ENCODE measurements at places on chromosomes 1 and 21.

GRCh38 chr1:86184426-86184825, 27.9 kb upstream of the COL24A1 start:
- DNase-seq, result no peak

GRCh38 chr1:102595106-102595505, 513.2 kb downstream of the COL11A1 start:
- no peak for DNase-seq

- DNase-seq, result no peak
Observed at GRCh38 chr1:240310226-240310925, 218.7 kb downstream of the FMN2 start.

- DNase-seq, result no peak
Observed at GRCh38 chr1:199247891-199248290, 609.1 kb downstream of the PTPRC start.

GRCh38 chr1:110048240-110048639, 13.8 kb downstream of the STRIP1 start:
- no peak for DNase-seq

DNA sequence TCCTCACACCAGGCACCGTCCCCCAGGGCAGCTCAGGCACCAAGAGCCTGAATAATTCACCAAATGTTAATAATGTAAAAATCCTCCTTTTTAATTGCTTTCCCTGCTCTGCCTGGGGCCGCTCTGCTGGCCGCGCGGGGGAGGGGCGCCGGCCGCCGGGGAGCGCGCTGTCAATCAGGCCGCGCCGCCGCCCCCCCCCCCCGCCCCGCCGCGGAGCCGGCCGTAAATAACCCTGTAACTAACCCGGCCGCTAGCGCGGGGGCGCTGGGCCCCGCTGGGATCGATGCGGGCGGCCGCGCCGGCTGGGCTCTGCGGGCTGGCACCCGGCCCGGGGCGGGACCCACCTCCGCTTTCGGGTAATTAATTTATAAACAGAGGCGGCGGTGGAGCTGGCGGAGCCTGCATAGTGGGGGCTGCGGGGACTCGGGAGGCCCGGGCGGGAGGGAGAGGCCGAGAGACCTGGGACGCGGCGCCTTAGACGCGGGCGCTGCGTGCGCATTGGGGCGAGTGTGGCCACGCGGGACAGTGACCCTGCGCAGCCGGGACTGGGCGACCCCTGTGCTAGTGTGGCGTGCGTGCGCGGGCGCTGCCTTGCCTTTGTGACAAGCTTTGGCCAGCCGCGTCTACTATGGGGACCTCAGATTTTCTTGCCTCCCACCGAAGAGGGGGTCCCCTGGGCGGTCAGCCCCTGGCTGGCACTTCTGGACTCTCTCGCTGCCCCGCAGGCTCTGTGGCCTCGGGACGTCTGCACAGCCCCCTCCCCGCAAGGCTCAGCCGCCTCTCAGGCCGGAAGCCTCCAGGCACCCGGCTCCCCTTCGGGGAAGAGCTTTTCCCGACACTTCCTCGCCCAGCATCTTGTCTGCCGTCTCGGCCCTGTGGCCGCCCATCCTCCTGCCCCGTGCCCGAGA, 16.6 kb downstream of the SAMD11 start:
- DNase-seq, result no peak

DNA sequence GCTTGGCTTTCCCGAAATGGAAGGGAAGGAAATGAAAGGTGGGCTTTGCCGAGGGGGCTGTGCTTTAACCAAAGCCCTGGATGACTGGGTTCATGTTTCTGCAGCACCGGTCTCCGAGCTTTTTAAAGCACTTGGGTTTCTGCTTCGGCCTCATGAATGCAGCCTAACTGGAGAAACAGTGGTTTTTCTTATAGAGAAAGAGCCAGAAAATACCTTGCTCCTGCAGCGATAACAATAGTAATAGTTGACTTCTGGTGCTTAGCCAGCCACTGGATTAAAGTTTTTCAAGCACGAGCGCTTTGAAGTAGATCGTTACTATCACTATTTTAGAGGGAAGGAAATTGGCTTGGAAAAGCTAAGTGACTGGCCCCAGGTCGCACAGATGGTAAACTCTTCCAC, 500 bp upstream of the DOCK7 start:
- DNase-seq, result no peak

DNA sequence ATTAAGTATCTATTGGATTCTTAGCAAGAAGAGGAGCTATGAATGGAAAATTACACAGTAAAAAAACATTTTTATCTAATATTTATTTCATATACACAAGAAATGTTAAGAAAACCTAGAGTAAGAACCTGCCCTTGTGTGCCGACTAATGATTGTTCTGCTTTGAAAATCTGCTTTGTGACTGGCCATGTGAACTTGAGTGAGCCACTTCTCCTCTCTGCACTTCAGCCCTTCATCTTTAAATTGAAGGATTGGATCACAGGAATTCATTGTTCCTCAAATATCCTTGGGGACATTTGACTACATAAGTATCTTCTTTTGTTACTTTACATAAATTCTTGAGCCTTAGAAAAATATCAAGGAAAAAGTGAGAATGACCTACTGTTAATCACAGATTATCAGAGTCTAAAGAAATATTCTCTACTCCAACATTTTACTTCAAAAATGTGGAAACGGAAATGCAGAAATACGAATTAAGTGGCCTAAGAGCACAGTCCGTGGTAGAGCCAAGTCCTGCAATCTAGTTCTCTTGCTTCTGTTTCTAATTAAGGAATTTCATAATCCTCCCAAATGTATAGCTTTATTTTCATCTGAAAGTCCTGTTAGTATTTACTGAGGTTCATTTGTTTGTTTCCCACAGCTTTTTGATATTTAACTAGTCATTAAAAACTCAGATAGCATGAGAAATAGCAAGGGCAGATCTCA, 46.3 kb upstream of the SAMSN1 start:
- no peak for DNase-seq

GRCh38 chr1:91828583-91829281, 57.2 kb downstream of the TGFBR3 start:
- DNase-seq, result no peak

DNA sequence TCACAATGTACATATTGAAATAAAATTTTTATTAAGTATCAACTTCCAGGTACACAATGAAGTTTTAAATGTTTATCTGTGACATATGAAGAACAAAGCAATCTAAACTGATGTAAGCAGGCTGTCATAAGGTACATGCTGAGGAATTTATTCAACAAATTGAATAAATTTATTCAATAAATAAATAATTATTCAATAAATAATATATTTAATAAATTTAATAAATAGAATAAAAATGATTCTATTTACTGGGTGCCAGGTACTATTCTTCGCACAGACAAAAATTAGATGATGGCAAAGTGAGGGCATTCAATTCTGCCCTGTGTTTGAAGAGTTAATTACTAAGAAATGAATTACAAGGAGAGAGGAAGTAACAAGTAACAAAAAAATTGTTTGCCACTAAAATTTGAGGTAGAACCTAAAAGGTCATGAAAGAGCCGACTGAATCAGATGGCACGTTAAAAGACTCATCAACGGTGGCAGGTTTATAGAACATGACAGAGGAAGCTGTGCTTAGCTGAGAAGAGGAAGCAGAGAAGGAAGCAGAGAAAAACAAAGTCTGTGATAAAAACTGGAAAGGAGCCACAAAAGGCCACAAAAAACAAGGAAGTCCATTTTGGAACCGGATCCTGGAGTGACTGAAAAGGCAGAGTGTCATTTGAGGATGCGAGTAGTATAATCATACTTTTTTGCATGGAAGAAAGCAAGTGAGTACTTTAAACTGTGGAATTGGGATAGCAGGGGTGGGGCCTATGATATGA, 2.2 kb upstream of the USP24 start:
- DNase-seq, result no peak

GRCh38 chr21:43611598-43612369, 47.5 kb downstream of the HSF2BP start:
- no peak for DNase-seq

GRCh38 chr1:200118779-200119505, 91.4 kb downstream of the NR5A2 start:
- DNase-seq, result no peak

DNA sequence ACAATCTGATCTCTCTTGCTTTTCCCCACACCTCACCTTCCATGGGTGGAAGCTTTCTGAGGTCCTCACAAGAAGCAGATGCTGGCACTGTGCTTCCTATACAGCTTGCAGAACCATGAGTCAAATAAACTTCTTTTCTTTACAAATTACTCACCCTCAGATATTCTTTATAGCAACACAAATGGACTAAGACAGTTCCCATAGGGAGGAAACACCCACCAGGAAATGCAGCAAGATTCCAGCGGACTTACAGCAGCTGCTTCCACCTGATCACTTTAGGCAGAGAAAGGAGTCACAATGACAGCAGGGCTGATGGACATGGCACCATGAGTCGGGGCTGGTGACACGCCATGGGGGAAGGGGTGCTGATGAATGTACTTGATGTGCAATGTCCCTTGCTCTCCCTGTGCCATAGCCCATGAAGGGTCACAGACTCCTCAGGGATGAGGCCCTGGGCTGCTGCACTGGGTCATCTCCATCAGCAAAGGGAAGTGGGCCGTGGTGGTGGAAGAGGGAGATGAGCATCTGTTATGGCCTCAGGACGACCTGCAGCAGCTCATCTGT, 53.9 kb downstream of the PRSS38 start:
- DNase-seq, result no peak

GRCh38 chr1:153957744-153958110, 685 bp downstream of the CRTC2 start:
- DNase-seq, result no peak

- DNase-seq, result no peak
Observed at GRCh38 chr1:177171536-177172123, 872 bp downstream of the BRINP2 start.

- no peak for DNase-seq
Observed at GRCh38 chr1:26239936-26240335, 5.9 kb downstream of the CEP85 start.

DNA sequence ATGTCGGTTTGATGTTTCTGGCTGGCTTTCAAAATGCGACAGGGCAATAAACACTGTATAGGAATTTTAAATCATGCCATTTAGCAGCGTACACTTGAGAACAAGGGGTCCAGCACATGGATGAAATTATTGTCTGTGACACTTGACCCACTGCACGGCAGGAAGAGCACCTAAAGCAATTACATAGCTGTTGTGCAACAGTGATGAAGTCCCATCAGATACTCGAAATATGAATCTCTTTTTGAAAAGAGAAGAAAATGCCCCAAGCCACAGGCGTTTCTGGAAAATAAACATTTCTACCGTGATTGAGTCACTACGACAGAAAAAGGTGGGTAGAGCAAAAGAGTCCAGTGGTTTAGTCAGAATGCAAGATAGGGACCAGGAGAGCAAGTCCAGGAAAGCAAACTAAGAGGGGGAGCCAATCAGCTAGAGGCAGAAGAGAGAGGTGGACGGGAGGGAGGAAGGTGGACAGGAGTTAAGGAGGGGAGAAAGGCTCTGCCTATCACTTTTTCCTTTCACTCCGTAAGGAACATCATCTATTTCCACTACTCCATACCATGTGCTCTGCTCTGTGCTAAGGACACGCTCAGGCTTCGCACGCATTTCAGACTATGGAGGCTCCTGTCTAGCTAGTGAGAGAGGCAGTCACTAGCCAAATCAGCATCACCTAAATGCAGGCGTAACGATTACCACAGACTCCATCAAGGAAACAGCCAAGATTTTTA, 6.4 kb downstream of the DSCAM start:
- DNase-seq, result no peak

DNA sequence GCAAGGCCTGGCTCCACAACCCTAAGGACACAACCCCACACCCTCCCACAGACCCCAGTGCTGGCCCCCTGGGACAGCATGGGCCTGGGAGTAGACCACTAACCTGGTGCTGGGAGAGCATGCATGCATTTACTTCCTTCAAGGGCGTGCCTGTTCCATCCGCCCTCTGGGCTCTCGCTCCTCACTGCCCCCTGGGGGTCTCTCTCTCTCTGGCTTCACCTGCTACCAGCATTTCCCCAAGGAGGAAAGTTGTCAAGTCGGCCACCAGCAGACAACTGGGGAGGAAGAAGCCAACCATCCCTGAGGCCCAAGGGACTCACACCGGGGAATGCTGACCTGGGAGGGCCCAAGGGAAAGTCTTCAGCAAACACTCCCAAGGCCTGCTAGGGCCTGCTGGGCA, 6.5 kb downstream of the LRP8 start:
- no peak for DNase-seq

GRCh38 chr1:205985330-205986005, 17.7 kb downstream of the RAB7B start:
- no peak for DNase-seq

DNA sequence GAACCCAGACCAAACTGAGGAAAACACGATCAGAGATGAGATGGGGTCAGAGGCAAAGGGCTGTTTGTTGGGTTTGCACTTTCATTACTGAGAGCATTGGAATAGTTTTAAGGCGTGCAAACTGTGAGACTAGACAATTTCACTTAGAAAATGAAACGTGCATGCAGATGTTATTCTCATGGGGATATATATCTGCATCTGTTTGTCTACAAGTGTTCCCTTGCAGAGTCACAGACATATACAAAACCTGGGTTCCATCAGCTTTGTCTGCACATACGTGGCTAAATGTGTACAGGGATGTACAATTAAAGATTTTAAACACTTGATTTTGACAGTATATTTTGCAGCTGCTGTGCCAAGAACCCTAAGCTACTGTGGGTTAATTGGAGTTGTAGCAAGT, 355.4 kb downstream of the KIF26B start:
- DNase-seq, result no peak

GRCh38 chr1:14919751-14920150, 233.8 kb upstream of the TMEM51 start:
- DNase-seq, result no peak

GRCh38 chr1:111789666-111790316, 34.1 kb downstream of the DDX20 start:
- DNase-seq, result no peak

- DNase-seq, result no peak
Observed at GRCh38 chr1:59113876-59114457, 182.9 kb upstream of the FGGY start.

- no peak for DNase-seq
Observed at GRCh38 chr1:180652792-180653191, 21.0 kb downstream of the XPR1 start.

GRCh38 chr1:100177295-100178041, 588 bp downstream of the LRRC39 start:
- DNase-seq, result no peak

- no peak for DNase-seq
Observed at GRCh38 chr1:206000641-206001339, 2.4 kb downstream of the RAB7B start.

GRCh38 chr1:161241682-161242081, 3.7 kb upstream of the NR1I3 start:
- no peak for DNase-seq

GRCh38 chr21:17472592-17473271, 40.1 kb upstream of the CXADR start:
- DNase-seq, result no peak
